Hypothalamus (tissue), 51 donors: ENCODE measurements at places on chromosomes 16 and 17.

DNA sequence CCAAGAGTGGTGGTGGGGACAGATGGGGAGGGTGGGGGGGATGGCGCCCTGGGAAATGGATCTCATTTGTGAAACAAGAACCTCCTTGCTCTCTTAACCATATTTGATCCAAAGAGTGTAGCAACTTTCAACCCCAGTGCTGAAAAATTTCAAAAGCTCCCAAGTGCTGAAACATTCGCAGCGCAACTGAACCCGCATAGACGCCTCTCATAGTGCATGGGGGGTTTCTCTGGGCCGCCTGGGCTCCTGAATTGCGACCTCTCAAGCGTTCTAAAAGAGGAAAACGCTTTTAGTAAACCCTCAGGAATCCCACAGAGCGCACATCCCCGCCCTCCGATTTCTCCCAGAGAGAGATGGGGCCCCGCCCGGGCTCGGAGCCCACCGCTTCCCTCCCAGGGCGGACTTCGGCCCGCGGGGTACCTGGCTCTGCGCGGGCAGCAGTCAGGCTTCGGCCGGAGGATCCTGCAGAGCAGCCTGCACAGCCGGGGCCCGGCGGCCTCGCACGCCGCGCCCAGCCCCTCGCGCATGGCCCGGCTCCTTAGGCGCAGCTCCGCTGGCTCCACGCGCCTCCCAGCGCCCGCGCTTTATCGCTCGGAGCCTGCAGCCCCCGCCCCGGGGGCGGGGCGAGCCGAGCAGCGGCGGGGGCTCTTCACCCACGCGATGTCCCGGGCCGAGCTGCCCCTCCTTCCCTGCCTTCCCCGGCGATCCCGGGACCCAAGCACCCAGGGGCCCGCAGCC is 7.0 kb downstream of the NOS2 start:
- no peak for DNase-seq

DNA sequence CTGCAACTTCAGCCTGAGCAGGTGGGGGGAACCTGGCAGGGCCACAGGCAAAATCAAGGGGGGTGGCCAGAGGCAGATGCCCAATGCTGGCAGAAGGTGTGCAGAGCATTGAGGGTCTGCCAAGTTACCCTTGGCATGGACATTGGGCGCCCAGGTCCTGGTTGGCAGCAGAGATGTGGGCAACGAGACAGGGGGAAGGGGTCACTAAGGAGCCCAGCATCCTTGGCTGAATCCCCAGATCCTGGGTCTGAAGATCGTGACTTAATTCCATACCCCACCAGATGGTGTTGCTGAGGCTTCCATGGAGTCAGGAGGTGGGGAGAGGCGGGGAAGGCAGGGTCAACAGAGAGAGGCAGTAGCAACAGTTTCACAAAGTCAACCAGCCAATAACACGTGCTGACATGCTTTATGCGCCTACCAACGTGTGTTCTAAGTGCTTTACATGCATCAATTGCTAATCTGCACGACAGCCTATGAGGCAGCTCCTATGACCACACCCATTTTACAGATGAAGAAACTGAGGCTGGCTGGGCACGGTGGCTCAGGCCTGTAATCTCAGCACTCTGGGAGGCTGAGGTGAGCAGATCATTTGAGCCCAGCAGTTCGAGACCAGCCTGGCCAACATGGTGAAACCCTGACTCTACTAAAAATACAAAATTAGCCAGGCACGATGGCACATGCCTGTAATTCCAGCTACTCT is 83.3 kb downstream of the GSG1L start:
- no peak for DNase-seq

DNA sequence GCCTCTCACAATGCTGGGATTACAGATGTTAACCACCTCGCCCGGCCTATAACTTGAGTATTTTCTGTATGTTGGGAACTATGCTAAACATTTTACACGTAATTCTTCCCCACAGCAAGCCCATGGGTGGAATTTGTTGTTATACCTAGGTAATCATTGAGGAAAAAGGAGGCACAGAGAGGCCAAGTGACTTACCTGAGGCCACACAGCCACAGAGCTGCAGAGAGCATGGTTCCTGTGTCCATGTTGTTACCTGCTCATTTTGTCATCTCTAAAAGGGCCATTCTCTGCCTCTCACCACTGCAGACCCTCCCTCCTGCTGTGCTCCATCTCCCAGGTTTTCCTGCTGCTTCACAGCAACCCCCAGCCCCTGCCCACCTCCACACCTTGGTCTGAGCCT is 135.5 kb downstream of the ABCC1 start:
- DNase-seq: no peak

DNA sequence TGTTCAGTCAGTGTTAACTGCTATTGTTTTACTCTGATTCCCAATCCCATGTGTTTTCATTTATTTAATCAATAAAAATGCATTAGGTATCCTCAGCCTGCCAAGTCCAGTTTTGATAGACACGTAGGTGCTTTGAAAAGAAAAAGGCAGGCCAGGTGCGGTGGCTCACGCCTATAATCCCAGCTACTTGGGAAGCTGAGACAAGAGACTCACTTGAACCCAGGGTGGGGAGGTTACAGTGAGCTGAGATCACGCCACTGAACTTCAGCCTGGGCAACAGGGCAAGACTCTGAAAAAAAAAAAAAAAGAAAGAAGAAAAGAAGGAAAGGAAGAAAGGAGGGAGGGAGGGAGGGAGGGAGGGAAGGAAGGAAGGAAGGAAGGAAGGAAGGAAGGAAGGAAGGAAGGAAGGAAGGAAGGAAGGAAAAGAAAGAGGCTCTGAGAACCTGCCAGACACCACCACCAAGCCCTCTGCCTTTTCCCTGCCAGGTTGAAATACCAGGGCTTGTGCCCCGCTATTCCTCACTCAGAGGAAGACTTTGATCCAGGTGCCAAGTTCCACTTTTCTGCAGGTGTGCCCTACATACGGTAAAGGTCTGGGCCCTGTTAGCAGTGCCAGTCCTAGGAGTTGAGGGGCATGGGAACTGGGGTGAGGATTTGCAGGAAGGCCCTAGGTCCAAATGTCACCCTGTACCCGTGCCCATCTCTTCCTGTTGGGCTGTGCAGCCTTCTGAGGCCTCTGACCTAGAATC is 10.1 kb upstream of the KCNH6 start:
- DNase-seq: no peak

DNA sequence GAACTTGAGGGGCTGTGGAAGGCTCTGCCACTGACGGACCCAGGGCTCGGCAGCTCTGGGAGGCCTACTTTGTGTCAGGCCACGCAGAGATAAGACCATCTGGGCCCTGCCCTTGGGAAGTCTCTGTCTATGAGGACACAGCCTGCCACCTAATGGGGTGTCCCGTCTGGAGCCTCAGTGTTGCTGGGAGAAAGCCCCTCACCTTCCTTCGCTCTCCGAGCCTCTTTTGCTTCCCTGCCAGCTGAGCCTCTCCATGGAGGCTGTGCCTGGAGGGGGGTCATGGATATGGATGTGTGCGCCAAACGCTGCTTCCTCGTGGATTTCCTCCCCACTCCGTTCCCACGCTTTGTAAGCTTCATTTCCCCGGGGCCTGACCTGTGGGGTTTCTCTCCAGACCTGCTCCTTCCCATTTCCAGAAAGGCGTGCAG is 228.8 kb downstream of the SEC14L1 start:
- no peak for DNase-seq

DNA sequence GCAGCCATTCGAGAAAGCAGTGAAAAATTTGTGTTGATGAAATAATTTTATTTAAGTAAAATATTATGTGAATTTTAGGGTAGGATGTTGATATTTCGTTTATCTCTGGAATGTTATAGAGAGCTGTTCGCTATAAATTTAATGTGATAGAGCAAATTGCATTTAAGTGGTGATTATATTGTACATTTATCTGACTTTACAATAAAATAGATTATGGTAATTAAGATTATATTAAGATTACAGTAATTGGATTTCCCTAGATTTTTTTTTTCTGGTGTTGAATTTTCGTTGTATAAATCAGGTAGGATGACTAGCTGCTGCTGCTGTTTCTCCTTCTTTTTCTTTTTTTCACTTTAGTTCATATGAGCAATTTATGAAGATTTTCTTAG is 71.0 kb downstream of the AATF start:
- DNase-seq: no peak

- no peak for DNase-seq
These were observed at the start of gene SKAP1 for GRCh38 chr17:48429638-48430586. SKAP1 (minus strand) TSS chr17:48430214.

DNA sequence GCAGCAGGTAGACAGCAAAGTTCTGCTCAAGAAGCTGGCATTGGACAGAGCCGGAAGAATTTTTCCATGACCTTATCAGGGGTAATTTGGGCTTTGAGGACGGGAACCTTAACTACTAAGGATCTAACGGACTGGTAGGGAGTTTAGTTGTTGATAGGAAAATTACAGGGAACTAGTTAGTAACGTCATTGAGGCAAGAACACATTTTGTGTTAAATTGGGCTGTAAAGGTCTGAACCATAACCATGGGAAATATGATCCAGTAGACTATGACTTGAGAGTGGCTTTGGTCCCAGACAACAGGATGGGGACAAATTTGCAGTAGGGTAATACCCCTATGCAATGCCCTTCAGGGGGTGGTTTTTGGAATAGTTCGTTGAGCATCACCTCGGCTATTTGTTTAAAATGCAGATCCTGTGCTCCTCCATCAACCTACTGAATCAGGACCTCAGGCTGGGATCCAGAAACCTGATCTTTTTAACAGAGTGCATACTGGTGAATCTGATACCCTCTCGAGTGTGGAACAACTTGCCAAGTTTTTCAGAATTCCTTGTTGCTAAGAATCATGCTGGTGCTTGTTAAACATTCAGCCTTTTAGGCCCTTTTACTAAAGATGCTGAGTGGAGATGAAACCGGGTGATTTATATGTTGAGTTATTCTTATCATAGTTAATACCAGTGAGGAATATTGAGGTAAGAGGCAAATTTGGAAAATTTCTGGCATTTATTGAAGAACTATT is 255.1 kb downstream of the MAP2K6 start:
- no peak for DNase-seq

GRCh38 chr16:86483-86952 is 8.5 kb downstream of the MPG start:
- no peak for DNase-seq

- no peak for DNase-seq
These were observed 36.7 kb downstream of the CMIP start for GRCh38 chr16:81481207-81481821.

DNA sequence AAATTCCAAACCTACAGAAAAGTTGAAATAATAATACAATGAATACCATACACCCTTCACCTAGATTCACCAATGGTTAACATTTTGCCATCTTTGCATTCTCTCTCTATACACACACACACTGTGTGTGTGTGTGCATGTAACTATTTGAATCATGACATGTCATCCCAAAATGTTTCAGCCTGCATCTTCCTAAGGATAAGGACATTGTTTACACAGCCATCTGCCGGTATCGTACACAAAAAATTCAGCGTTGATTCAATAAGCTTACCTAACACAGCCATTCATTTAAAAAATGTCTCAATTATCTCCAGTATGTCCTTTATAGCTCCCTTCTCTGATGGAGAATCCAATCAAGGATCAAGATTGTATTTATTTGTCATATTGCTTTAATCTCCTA is 3.9 kb downstream of the MXRA7 start:
- DNase-seq: no peak

- no peak for DNase-seq
These were observed 148.0 kb downstream of the FOXL1 start for GRCh38 chr16:86726340-86726739.

GRCh38 chr17:33753452-33753851 is 460.4 kb upstream of the ASIC2 start:
- no peak for DNase-seq

DNA sequence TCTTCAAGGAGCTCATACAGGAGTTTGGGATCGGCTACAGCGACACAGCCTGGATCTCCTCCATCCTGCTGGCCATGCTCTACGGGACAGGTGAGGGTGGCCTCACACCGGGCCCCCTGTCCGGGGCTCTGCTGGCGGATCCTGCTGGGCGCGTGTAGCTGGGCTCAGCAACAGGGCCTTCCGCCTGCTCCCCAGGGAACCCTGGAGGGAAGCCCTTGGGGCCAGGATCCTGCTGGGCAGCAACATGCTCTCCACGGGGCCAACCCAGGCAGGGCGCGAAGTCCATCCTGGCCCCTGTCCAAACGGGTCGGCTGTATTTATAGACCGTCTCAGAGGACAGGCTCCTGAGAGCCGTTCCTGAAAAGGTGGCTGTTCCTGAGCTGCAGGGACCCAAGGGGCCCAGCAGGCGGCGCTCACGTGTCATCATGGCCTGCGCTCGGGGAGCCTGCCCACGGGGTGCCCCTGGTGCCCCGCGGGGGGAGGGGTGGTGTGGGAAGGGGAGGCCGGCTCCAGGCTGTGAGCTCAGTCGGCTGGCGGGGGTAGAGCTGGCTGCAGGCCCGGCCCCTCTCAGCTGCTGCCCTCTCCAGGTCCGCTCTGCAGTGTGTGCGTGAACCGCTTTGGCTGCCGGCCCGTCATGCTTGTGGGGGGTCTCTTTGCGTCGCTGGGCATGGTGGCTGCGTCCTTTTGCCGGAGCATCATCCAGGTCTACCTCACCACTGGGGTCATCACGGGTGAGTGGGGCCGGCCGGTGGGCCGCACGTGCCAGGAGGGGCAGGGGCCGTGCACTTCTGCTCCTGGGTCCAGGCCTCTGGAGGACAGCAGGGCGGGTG is 7.5 kb downstream of the SLC16A3 start:
- no peak for DNase-seq

DNA sequence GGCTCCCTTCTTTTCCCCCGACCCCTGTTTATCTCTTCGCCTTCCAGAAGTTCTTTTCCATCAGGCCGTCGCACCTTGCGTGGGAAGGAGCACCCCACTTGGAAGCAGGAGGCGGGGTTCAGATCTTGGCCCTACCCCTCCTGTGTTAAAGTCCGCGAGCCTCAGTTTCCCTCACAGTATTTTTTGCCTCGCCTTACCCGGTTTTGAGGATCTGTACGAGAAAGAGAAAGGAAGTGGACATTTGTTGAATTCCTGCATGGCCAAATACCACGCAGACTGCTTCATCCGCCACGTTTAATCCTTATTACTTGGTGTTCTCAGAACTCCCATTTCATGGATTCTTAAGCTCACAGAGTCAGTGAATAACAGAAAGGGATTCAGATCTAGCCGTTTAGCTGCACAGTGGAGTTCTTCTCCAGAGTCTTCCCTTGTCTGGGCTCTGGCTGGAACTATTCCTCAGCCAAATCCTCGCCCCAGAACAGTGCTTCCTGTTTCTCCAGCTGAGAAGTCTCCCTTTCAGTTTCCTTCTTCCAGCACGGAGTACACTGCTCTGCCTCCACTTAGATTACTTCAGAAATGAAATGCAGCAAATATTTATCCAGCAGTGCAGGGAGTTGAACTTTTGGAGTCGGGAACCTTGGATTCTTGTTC is 590 bp downstream of the TMEM219 start:
- no peak for DNase-seq

DNA sequence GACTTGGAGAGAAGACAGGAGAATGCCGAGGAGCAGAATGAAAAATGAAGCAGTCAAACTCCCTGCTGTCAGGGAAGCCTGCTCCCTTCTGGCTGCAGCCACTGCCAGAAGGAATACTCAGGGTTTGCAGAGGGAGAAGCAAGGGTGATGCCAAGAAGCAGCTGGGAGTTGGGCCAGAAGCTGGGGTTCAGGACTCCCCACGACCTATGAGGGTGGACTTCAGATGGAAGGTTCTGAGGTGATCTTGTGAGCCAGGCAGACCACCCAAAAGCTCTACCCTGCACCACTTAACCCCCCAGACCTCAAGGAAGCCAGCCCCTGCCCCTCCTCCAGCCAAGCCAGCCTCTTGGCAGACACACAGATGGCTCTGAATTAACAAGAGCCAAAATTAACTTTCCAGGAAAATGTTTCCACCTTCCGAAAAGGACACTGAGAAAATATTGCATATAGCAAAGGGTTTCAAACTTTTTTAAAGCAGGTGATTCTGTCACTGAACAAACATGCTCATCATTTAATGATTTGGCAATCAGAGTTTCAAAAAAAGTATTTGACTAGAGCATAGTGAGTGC is 126.0 kb upstream of the ERCC4 start:
- DNase-seq: no peak

- DNase-seq: no peak
These were observed 138.7 kb downstream of the GAS7 start for GRCh38 chr17:10059684-10060211.
